ENCODE measurements at places on chromosomes 1 and 21.

DNA sequence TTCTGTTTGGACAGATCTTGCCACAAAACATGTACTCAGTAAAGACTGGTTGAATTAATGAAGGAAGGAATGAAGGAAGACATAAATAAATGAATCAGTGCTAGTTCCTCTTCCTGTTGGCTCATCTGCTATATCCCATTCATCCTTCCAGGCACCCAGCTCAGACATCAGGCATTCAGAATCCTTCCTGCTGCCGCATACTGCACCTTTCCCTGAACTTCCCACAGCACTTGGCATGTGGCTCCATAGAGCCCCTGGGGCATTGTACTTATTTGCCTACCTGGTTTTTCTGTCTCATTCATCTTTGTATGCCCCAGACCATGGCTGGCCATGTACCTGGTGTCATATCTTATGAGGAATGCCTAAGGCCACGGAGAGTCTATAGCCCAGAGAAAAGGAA, 34.4 kb upstream of the ZNF648 start:
- DNase-seq = no peak

DNA sequence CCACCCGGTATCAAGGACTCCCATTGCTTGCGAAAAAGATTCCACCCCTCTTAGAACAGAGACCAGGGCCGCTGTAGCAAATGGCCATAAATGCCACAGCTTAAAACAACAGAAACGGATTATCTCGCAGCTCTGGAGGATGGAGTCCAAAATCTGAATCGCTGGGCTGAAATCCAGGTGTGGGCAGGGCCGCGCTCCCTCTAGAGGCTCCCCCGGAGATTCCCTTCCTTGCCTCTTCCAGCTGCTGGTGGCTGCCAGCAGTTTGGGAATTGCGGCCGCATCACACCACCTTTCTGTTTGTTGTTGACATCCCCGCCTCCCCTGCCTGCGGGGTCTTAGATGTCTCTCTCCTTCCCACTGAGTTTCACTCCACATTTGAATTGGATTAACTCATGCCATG, 15.6 kb downstream of the PDE9A start:
- no peak for DNase-seq

DNA sequence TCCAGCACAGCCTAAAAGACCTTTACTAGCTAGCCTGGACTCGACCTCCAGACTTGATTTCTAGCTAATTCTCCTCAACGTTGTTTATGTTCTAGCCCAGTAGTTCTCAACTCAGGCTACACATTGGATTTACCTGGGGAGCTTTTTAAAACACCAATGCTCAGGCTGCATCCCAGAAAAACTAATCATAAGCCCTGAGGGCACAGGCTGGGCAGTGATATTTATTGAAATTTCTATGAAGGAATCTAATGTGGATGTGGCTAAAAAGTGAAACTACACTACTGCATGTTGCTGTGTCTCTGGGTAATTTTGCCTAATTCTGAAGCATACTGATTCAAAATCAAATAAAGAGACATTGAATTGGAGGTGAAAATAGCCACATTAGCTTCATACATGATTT, 479.4 kb downstream of the KCNT2 start:
- DNase-seq = no peak

DNA sequence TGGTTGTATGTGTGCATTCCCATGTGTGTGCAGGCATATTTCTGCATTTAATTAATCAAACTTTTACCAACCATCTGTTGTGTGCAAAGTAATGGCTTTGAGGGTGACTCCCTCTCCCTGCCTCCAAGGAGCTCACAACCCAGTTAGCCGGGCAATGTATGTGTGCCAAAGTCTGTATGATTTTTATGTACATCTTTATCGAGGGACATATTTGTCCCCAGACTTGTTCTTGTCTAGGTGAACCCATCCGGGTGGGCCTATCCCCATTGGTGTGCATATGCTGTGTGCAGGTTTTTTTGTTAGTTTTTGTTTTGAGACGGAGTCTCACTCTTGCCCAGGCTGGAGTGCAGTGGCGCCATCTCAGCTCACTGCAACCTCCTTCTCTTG, 1.8 kb downstream of the SYTL1 start:
- DNase-seq = no peak

- no peak for DNase-seq
These were observed 1312.2 kb downstream of the PLA2G4A start for GRCh38 chr1:188140958-188141357.

- DNase-seq = no peak
These were observed 25.5 kb upstream of the PTPRF start for GRCh38 chr1:43505077-43505780.

GRCh38 chr1:156841295-156841855, 17.5 kb downstream of the INSRR start:
- DNase-seq = no peak

DNA sequence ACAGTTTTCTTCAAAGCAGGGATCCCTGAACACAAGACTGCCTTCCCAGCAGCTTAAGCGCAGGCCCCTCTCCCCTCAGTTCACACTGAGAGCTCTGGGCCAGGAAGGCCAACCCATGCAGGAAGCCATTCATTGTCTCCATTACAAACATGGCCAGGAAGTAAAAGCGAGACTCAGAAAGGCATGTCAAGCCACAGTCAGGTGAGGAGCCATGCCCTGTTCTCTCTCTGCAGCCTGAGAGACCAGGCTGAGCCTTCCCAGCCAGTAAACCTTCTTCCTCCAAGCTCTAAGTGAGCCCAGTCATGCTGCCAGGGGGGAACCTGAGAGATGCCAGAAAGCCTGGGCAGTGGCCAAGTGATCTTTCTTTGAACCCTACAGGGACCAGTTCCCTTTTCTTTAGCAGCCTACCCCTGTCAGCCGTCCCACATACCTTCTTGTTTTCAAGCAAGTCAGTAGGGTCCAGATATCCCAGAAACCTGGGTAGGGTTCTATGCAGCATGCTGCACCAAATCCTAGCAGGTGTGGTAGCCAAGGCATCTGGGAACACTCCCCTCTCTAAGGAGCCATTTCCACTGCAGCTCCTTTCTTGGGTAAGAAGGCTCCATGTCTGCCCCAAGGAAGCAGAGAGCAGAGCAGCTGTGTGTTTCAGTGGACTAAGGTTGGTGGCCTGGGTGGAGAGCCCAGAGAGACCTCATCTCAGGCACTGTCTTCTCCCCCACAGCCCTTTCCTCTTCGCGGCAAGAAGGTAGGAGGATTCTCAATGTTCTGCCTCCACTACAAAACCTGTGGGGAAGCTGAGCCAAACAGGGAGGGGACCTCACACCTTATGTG, 977 bp downstream of the TRAF3IP3 start:
- no peak for DNase-seq

GRCh38 chr1:30478283-30478682, 245.1 kb downstream of the MATN1 start:
- DNase-seq = no peak

GRCh38 chr1:46535063-46535462, 16.4 kb downstream of the KNCN start:
- DNase-seq = no peak

DNA sequence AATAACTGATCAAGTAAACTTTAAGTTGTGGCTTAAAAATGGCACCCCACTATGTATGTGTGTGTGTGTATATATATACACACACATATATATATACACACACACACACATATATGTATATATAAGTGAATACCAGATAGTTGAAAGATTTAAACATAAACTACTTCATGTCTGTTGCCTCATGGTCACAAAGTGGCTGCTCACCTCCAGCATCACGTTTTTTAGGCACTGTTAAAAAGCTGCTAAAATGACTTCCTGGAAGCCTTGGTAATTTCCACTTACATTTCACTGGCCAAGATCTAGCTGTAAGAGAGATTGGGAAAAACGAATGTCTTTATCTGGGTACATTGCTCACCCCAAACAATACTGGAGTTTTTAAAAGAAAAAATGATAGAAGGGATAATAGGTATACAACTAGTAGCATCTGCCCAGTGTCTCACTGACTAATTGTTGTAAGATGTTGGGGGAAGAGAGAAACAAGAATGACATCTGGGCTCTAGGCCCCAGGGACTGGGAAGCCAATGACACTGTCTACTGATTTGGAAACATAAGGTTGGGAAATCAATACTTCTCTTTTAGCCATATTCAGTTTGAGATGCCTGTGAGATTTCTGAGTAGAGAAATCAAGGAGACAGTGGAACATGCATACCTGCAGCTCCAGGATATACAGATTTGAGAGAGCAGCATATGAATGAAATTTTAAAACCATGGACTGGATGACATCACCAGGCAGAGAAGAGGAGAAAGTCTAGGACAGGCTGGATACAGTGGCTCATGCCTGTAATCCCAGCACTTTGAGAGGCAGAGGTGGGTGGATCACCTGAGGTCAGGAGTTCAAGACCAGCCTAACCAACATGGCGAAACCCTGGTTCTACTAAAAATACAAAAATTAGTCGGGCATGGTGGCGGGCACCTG, 42.8 kb downstream of the CLDN14 start:
- DNase-seq = no peak

GRCh38 chr1:153610811-153611301, 2.1 kb downstream of the S100A16 start:
- no peak for DNase-seq

DNA sequence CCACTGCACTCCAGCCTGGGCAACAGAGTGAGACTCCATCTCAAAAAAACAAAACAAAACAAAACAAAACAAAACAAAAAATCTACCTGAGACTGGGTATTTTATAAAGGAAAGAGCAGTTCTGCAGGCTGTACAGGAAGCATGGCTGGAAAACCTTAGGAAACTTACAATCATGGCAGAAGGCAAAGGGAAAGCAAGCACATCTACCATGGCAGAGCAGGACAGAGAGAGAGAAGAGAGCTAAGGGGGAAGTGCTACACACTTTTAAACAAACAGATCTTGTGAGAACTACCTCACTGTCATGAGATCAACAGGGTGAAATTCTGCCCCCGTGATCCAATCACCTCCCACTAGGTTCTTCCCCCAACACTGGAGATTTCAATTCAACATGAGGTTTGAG, 198.3 kb upstream of the SAMSN1 start:
- DNase-seq = no peak

DNA sequence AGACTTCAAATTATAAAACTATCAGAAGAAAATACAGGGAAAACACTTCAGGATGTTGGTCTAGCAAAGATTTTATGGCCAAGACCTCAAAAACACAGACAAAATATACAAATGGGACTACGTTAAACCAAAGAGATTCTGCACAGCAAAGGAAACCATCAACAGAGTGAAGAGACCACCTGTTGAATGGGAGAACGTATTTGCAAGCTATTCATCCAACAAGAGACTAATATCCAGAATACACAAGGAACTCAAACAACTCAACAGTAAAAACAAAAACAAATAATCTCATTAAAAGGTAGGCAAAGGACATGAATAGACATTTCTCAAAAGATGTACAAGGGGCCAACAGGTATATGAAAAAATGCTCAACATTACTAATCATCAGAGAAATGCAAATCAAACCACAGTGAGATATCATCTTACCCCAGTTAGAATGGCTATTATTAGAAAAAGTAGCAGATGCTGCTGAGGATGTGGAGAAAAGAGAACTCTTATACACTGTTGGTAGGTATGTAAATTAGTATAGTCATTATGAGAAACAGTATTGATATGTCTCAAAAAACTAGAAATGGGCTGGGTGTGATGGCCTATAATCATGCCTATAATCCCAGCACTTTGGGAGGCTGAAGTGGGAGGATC, 112.6 kb downstream of the LRIG2 start:
- DNase-seq = no peak

DNA sequence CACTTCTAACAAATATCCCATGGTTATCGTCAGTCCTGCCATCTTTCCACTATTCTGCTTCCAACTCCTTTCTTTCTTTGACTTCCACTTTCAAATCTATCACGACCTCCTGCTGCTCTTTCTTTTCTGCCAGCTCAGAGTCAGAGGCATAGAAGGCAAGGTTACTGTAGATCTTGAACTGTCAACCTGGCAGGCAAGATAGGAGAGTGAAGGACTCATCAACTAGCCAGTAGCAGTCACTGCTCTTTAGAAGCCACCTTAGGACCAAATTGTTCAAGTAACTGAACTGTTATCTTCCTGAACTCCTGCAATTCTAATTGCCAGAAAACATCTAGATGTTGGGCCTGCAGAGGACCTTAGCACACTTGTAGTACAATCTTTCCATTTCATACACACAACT, 13.1 kb upstream of the FCER1A start:
- no peak for DNase-seq

- no peak for DNase-seq
These were observed 160.8 kb upstream of the C1orf174 start for GRCh38 chr1:4060850-4061249.

GRCh38 chr1:20484519-20485462, 1.2 kb downstream of the CAMK2N1 start:
- DNase-seq = no peak
